ENCODE measurements at places on chromosomes 4 and X. TPM values are rescaled to one million over a fixed set of nuclear protein-coding genes. Genes with fewer than 3 reads are reported as not detected.

RTL9 gene
- total RNA-seq, result 1.2 TPM

UXT gene
- total RNA-seq, result 41.6 TPM

SLC4A4 gene
- total RNA-seq, result 34.6 TPM

CNKSR2 gene
- 67.2 TPM for total RNA-seq
